ENCODE measurements at places on chromosomes 1 and 21.

GRCh38 chr1:175232335-175232734 lies 39.8 kb upstream of the KIAA0040 start:
- no peak for DNase-seq

DNA sequence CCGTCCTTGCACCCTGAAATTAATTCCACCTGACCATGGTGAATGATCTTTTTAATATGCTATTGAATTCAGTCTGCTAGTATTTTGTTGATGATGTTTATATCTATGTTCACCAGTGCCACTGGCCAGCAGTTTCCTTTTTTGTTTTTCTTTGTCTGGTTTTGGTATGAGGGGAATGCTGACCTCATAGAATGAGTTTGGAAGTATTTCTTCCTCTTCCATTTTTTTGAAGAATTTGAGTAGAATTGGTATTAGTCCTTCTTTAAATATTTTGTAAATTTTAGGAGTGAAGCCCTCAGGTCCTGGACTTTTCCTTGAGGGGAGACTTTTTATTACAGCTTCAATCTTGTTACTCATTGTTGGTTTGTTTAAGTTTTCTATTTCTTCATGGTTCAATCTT lies 231.6 kb downstream of the MRPL39 start:
- DNase-seq = no peak

- DNase-seq = no peak
These were observed 256.6 kb upstream of the RGS18 start for GRCh38 chr1:191901651-191902050.

DNA sequence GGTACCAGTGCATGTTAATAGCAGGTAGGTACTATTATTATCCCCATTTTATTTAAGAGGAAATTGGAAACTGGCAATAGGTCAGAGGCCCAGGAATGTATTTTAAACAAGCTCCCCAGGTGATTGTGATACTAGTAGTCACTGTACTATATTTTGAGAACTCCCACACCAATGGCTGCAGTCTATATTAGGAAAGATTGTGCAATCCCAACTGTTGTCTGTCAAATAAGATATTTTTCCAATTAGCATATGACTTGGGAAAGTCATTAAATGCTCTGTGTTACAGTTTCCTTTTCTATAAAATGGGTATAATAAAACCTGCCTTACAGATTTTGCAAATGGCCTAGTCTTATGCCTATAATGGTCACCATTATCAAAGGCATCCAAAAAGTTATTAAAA lies 94.2 kb upstream of the DMRTA2 start:
- no peak for DNase-seq

DNA sequence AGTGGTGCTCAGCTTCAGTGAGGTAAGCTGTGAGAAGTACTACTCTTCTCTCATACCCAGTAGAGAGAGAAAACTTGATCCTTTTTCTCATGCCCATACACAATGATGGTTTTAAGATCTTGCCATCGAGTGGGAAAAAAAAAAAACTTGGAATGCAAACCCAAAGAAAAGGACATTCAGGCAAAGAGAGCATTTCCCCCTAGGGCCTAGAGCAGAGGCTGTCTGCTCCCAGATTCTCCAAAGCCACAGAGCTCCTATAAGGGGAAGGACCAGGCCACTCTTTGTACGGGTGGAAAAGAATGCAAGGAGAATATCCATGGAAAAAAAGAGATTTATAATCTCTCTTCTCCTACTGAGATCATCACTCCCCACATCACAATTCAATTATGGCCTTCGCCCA lies 34.9 kb downstream of the MROH9 start:
- DNase-seq = no peak

DNA sequence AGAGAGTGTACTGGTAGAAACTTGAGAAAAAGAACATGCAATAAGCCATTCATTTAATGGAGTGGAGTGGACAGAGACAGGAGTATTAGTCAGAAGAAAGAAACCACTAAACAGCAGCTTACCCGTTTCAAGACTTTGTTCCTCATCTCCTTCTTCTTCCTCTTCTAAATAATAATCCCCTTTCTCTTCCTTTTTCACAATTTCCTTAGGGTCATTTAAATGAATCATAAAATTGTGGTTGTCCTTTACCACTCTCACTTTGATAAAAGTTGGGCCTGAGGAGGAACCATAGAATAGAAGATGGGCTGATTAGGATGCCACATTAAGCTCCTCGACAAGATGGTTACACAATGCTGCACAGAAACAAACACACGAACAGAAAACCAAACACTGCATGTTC lies 109.6 kb downstream of the WDR3 start:
- no peak for DNase-seq

- no peak for DNase-seq
These were observed 72.6 kb downstream of the ATP6V1G3 start for GRCh38 chr1:198467907-198468306.

GRCh38 chr21:26881504-26882228 lies 36.5 kb upstream of the ADAMTS1 start:
- DNase-seq = no peak

DNA sequence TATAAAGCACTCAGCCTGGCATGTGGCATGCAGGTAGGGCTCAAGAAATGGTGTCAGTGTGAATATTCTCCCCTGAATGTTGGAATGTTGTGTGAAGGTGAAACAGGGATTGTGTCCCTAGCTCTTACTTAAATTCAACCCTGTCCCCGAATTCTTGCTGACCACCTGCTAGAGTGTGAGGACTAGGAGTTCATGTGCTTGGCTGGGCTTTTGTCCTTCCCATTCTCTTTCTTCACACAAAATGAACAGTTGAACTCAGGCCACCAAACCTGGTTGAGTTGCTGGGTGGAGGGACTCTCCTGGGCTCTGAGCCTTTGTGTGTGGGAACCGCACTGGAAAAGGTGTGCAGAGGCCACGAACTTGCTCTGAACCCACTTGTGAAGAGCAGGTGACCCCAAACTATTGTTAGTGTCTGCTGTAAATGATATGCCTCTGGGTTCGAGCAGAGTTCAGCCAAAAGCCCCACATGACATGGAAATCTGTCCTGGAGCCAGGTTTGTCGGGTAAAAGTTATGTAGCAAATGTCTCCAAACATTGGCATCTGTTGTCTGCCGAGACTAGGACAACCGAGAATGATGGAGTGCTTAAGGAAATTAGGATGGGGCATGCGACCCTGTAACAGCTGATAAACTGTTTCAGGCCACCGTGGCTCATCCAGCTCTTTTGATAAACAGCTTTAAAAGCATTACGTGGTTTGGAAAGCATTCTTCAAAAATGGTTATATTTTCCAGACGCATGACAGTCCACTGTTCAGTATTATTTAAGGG lies 144.2 kb downstream of the DHRS3 start:
- DNase-seq = no peak

- no peak for DNase-seq
These were observed 7.2 kb upstream of the ACTRT2 start for GRCh38 chr1:3014050-3014440.

DNA sequence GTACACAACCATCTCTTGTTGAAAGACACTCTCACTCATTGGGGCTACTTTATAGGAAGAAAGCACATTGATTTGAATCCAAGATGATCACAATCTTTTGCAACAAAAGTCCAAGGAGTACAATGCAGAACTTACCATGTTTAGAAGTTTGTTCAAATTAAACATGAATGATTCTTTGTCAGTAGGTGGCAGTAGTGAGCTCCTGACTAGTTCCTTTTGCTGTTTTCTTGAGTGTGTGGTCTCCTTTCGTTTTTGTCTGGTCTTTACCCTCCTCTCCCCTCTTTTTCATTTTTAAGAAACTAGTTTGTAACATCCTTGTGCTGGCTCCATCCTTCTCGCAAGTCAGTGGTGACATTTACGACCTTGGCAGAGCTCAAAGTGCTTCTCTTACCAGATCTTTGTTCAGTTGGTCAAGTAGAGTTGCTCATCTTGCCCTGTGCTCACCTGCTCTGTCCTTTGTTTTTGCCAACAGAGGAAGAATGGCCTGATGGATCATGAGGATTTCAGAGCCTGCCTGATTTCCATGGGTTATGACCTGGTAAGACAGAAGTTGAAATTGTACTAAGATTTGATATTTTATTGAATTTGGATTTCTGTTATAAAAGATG lies 35.7 kb upstream of the MTR start:
- DNase-seq = no peak

GRCh38 chr1:15155888-15156741 lies 2.6 kb downstream of the TMEM51 start:
- peak; percentile 58 for DNase-seq

- DNase-seq = peak; percentile 65
These were observed 16.5 kb downstream of the MIA3 start for GRCh38 chr1:222634180-222635013.

GRCh38 chr1:90411185-90411584 lies 305.9 kb downstream of the BARHL2 start:
- no peak for DNase-seq

DNA sequence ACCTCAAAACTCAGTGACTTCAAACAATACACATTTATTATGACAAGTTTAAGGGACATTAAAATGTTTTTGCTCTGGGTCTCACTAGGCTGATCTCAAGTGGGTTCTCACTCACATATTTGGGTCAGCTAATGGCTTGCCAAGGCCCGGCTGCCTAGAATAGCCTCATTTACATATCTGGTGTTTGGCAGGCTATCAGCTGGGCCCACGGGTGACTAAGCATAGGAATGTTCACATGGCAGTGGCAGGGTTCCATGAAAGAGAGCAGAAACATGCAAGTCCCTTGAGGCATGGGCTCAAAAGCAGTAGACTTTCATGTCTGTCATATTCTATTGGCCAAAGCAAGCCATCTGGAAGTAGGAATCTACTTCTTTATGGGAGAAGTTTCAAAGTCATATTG lies 492.6 kb downstream of the KCNT2 start:
- DNase-seq = no peak

DNA sequence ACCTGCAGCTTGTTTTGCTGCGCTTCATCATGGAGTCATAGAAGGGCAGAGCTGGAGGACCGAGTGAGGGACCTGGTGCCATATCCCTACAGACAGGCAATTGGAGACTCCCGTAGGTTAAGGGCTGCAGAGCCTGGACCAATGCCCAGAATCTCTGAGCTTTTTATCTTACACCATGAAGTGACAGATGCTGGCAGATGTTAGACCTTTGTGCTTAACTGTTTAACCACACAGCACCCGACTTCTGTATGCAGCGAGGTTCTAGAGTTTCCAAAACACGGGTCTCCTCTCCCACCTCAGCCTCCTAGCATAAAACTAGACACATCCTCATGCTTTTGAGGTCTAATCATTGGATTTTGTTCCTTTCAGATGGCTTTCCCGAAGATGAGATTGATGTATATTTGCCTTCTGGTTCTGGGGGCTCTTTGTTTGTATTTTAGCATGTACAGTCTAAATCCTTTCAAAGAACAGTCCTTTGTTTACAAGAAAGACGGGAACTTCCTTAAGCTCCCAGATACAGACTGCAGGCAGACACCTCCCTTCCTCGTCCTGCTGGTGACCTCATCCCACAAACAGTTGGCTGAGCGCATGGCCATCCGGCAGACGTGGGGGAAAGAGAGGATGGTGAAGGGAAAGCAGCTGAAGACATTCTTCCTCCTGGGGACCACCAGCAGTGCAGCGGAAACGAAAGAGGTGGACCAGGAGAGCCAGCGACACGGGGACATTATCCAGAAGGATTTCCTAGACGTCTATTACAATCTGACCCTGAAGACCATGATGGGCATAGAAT lies 47.6 kb downstream of the B3GALT5 start:
- DNase-seq = peak; percentile 22

- no peak for DNase-seq
These were observed 184.6 kb upstream of the NRIP1 start for GRCh38 chr21:15249285-15249993.

GRCh38 chr1:37519613-37520012 lies 5.0 kb upstream of the MEAF6 start:
- DNase-seq = no peak

DNA sequence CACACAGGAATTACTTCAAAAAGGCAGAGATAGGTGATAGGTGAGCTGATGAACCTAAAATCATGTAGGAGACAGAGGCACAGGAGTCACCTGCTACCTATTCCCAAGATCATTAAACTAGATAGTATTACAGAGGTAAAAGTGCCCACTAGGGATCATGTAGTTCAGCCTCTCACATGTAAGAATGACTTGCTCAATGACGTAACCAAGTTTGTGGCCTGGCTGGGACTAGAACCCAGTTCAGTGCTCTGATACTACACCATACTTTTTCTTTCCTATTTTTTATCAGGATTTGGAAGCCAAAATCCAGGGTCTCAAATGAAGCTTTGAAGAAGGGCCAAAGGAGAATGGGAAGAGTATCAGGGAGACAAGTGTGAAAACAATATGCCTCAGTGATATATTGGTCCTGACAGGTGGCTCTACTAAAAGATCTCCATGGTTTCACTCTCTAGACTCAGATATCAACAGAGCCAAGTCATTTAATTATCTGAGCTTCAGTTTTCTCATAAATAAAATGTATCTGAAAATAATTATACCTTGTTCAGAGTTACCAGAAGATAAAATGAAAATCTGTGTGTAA lies 87.3 kb upstream of the SLFNL1 start:
- DNase-seq = no peak

- no peak for DNase-seq
These were observed 114.9 kb downstream of the SEC16B start for GRCh38 chr1:177854951-177855350.

DNA sequence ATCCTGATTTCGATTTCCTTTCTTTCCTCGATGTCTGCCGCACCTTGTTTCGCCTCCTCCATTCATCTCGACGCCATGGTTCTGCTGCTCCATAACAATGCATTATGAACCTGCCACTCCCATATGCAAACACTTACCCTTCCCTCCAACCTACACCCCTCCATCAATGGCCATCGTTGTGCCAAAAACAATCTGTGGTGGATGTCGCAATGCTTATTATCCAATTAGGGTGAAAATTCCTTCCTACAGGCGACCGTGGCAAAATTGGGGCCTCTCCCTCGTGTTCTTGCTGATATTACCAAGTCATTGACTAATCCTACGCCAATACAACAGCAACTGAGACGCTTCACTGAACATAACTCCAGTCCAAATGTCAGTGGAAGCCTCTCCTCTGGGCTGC lies 40.3 kb downstream of the CLEC20A start:
- no peak for DNase-seq

- DNase-seq = no peak
These were observed 8.7 kb upstream of the EXTL1 start for GRCh38 chr1:26012864-26013263.

GRCh38 chr1:28518745-28519341 lies 13.0 kb downstream of the RCC1 start:
- no peak for DNase-seq

DNA sequence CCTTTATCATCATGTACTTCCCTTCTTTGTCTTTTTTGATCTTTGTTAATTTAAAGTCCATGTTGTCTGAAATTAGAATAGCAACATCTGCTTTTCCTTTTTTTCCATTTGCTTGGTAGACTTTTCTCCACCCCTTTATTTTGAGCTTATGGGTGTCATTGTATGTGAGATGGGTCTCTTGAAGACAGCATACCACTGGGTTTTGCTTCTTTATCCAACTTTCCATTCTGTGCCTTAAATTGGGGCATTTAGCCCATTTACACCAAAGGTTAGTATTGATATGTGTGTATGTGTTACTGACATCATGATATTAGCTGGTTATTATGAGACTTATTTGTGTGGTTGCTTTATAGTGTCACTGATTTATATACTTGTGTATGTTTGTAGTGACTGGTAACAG lies 50.2 kb downstream of the IFI44 start:
- no peak for DNase-seq
